ENCODE measurements at places on chromosomes 6 and 20.

GRCh38 chr6:56037601-56038000 lies 162.2 kb upstream of the BMP5 start:
- DNase-seq: no peak

GRCh38 chr20:63176427-63177133 lies 39.4 kb downstream of the YTHDF1 start:
- DNase-seq: no peak

DNA sequence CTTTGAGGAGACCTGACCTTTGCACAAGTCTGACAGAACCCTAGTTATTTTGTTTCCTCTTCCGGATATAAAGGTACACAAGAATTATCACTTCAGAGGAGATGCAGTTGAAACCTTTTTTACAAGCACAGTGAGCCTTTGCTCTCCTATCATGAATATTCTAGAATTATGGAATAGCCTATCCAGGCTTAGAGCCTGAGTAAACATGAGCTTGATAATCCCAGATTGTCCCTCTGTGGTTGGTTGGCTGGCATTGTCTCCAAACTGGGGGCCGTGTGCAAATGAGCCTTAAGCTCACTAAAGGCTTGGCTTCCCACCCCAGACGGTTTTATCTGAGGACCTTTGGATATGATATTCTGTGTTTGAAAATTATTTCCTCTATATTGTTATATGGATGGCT lies 32.0 kb downstream of the BTBD3 start:
- no peak for DNase-seq

- no peak for DNase-seq
Measured at GRCh38 chr6:121453191-121453590, 17.7 kb downstream of the GJA1 start.

- DNase-seq: no peak
Measured at GRCh38 chr6:100488244-100488643, 23.5 kb upstream of the SIM1 start.

DNA sequence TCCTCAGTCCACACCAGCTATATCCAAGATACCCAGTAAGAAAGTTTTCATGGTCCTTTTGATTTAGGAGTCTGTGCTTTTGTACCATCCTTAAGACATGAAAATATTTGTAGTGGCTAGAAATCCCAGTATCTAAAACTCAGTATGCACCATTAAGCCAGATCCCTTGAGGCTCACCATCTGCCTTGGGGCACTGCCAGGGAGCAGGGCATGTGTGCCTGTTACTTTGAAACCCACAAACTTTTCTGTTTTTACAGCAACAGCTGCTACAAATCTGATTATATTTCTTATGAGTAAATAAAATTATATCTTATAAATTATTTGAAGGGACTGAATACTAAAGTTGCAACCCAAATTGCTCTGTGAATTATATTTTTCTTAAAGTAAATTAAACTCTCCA lies 290.5 kb upstream of the MANEA start:
- no peak for DNase-seq

DNA sequence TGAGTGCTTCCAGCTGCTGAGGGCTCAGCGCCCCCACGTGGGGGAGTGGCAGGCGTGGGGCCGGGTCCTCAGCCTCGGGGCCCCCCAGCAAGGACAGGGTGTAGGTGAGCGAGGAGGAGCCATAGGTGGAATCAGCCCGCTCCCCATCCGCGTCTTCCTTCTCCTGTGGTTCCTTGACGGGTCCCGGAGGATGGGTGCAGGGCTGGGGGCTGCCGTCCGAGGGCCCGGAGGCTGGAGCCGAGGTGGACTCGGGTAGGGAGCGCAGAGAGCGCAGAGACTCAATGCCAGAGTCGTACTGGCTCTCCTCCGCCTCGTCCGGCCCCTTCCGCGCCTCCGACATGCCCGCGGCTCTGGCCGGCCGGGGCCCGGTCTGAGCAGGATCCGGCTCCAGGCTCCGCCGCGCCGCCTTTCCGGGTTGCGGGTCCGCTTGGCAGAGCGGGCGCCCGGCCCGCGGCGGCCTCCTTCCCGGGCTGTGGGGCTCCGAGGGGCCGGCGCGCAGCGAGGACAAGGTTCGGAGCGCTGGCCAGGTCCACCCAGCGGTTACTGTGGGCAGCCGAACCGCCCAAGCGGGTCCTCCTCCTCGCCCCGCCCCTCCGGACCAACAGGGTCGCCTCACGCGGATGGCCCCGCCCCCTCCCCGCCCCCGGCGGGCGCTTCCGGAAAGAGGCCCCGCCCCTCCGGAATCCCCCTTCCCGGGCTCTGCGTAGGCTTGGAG lies at the start of gene NFKBIE:
Gene NFKBIE, minus strand, starts transcription at position 545 of the 715 bp plus-strand sequence. Its CDS starts 205 bp downstream, at position 340.
- DNase-seq: peak; percentile 94

GRCh38 chr6:157751547-157752200 lies 71.4 kb upstream of the SNX9 start:
- DNase-seq: no peak

- no peak for DNase-seq
Measured at GRCh38 chr6:143701349-143702234, 23.8 kb downstream of the PHACTR2 start.

- DNase-seq: no peak
Measured at GRCh38 chr6:156994215-156995076, 217.3 kb downstream of the ARID1B start.

DNA sequence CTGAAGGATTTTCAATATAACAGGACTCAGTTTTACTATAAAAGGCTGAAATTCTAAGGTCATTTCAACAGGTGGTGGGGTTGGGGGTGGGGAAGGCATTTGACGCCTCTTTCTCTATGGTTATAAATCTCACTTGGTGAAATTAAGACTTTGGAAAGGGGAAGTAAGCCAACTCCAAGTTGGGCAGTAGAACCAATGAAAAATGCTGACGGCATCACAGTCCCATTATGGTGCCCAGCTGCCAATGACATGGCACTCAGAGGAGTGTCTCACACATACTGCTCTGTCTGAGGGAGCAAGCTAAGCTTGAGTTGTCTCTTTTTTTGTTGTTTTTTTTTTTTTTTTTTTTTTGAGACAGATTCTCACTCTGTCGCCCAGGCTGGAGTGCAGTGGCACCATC lies 4.7 kb downstream of the SLC16A10 start:
- no peak for DNase-seq

GRCh38 chr6:47076422-47077344 lies 34.6 kb upstream of the ADGRF1 start:
- DNase-seq: no peak

- DNase-seq: no peak
Measured at GRCh38 chr6:25788305-25788922, 33.9 kb downstream of the SLC17A4 start.

DNA sequence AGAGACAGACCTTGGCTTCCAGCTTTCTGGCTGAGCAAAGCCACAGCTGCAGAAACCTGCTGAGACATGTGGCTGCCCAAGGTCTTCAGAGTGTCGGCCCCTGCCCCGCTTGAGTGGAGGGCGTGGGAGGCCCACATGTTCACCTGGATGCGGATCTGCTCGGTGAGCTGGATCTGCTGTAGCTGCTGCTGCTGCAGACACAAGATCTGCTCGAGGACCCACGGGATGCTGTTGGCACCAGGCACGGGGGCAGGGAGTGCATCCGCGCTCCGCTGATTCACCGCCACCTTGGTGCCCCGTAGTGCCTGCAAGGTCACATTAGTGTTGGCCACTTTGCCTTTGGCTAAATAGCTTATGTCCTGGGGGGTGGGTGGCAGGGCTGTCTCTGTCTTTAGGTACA lies 10.7 kb downstream of the SALL4 start:
- DNase-seq: no peak

DNA sequence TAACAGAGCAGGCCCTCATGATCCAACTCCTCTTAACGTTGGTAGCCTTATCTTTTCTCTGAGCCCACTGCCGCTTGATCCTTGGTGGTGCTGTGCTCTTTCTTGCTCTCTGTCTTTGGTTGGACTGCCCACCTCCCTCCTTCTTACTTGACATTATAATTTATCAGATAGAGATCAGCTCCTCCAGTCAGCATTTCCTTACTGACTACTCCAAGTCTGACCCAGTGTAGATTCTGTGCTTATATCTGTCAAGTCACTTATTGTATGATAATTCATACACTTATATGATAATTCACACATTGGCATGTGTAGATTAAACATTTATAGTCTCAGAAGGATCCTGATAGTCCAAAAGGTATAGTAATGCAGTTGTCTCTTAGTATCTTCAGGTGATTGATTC lies 18.1 kb downstream of the PTPRA start:
- no peak for DNase-seq

- no peak for DNase-seq
Measured at GRCh38 chr6:1024587-1024986, 287.3 kb upstream of the FOXQ1 start.

- DNase-seq: no peak
Measured at GRCh38 chr20:31972471-31973021, 4.6 kb downstream of the XKR7 start.

DNA sequence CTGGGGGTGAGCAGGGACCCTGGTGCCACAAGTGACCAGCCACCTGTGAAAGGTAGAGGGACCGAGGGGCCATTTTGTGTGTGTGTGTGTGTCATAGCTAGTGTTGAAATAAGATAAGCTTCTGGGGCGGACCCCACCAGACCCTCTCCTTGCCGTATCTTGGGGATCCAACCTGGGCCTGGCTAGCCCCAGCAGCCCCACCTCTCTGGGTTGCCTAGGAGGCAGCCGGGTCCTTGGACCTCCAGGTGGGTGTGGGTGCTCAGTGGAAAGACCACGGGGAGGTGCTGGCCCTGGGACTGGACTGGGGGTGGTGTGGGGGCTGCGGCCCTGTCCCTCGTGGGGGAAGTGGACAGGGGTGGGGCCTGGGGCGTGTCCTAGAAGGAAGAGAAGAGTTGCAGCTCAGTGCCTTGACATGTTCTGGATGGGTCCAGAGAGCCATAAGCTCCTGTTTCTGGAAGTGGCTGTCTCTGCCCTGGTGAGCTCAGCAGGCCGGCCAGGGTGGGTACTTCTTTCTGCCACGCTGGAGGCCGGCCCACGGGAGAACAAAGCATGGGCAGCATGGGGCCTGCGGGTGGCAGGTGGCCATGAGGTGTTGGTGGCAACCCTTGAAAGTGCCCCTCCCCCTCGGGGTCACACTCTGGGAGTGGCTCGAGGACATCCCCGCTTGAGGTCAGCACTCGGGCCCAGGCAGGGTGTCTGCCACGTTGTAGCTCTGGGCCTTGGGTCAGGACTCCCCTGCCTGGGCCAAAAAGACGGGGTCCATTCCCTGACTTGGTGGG lies 8.4 kb downstream of the RBBP8NL start:
- DNase-seq: no peak

GRCh38 chr6:4645713-4646360 lies 130.4 kb upstream of the CDYL start:
- no peak for DNase-seq

DNA sequence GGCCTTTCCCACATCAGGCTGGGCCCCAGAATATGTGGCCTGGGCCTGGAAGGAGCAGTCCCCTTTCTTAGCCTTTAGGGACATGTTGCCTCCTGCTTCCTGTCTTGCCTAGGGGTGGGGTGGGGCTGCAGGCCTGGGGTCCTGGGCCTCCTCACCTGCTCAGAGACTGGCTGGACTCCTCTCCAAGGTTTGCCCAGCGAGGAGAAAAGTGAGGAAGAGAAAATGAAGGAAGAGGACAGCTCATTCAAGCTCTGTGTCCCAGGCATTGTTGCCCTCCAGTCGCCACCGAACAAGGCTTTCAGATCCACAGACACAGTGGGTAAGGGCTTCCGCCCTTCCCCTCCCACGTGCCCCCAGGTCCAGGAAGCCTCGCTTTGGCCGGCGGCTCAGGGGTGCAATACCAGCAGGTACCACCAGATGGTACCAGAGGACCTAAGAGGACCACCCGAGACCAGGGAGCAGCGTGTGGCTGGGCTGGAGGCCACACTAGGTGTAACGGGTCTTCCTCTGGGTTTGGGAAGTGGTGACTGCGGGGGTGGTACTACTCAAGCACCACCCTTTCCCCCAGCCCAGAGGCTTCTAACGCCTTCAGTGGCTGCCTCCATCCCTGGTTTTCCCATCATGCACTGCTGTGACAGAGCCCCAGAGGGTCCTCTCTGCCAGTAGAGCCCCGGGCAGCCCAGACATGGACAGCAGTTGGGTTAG lies 5.5 kb upstream of the BAK1 start:
- DNase-seq: peak; percentile 72

DNA sequence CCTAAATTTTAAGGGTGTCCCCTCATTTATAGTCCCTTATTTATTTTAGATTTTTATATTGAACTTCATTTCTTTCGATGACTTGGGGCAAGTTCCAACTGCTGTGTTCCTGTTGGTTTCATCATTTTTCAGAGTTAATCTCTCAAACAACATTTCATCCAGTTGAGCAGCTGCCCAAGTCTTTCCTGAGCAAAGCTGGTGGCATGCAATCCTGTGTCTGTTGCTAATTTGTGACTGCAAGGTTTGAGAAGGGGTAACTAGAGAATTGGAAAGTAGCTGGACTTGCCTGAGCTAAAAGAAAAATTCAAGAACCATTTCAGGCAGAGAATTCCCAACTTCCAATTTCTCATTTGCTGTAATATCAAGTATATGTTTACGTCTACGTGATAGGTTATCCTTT lies 881.5 kb upstream of the SLC35B3 start:
- no peak for DNase-seq

DNA sequence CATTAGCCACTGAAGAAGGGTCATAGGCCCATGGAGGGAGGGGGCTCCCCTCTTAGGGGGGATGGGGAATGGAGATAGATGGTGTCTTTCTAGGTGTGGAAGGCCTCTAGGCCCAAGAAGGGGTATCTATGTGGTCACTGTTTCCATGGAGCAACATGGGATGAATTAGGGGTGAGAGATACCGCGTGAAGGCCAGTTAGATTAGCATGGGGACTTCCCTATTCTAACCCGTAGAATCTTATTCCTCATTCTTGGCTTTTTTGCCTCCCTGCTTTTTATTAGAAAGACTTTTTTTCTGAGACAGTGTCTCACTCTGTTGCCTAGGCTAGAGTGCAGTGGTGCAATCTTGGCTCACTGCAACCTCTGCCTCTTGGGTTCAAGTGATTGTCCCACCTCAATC lies 3.2 kb downstream of the RAB44 start:
- DNase-seq: no peak

GRCh38 chr20:25532971-25533391 lies 52.4 kb downstream of the NINL start:
- no peak for DNase-seq

DNA sequence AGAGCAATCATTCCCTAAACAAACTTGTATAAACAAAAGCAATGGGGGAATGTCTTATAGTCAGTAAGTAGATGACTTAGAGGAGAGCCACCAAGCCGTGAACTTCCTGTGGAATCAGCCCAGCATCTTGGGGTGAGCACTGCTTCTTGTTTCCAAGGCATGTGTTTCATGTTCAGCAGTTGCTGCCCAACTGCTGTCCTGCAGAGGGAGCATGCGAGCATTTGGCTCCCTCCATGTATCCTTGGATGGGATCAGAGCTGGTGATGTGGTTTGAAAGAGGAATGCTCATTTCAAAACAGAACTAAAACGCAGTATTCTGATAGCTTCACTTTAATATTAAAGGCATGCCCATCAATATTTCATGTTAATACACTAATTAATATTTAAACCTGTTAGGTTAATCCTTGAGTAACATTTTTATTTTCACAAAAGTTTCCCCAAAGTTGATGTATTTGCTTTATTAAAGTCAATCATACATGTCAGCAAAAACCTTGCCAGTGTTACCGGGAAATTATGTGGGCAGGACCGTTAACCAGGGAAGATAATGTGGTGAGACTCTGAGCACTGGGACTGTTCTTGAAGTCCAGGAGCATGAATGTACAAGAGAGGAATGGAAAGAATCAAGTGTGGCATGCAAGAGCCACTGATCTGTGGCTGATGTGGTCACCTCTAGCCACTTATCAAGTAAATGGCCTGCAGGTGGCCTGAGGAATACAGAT lies 172.1 kb upstream of the GGTLC1 start:
- DNase-seq: no peak

Data from stimulated activated CD4-positive, alpha-beta T cell treated with anti-CD3 and anti-CD28 coated beads, TNF-alpha, amount 100 ng/mL, for 4 hours (primary cell).